Activated naive CD8-positive, alpha-beta T cell treated with anti-CD3 and anti-CD28 coated beads for 36 hours (primary cell): ENCODE measurements at places on chromosomes 1 and 21.

DNA sequence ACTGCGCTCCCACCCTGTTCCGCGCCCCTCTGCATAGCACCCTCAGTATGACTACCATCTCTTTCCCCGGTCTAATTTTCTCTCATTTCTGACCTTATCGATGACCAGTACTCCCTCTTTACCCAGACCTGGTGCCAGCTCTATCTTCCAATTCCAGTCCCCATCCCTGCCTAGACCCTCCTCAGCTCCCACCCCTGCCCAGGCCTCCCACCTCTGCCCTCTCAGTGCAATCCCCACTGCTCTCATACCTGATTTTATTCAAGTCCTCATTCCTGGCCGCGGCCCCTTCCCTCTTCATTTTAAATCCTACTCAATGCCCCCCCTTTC, 1.3 kb downstream of the USP24 start:
- DNase-seq = peak; percentile 56

- no peak for DNase-seq
Observed at GRCh38 chr1:115364046-115364779, 26.2 kb upstream of the NGF start.

GRCh38 chr1:42738678-42739226, 1.3 kb downstream of the CLDN19 start:
- DNase-seq = no peak

DNA sequence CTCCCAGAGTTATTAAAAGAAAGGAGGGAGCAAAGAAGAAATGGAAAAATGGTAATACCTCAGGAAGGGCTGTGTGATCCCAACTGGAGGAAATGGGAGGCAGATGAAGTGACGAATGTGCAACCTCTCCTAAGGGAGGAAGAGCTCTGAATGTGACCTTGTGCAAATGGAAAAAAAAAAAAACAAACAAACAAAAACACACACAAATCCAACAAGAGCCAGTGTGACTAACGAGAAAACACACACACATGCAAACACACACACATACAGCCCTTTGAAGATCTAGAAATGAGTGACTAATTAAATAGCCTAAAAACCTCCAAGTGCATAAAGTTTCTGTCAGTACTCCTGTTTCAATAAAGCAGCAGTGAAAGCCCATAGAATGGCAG, 49.0 kb downstream of the CCN1 start:
- no peak for DNase-seq

GRCh38 chr1:36442337-36442736, 7.9 kb downstream of the OSCP1 start:
- no peak for DNase-seq

- no peak for DNase-seq
Observed at GRCh38 chr1:213244664-213245091, 193.6 kb downstream of the RPS6KC1 start.

DNA sequence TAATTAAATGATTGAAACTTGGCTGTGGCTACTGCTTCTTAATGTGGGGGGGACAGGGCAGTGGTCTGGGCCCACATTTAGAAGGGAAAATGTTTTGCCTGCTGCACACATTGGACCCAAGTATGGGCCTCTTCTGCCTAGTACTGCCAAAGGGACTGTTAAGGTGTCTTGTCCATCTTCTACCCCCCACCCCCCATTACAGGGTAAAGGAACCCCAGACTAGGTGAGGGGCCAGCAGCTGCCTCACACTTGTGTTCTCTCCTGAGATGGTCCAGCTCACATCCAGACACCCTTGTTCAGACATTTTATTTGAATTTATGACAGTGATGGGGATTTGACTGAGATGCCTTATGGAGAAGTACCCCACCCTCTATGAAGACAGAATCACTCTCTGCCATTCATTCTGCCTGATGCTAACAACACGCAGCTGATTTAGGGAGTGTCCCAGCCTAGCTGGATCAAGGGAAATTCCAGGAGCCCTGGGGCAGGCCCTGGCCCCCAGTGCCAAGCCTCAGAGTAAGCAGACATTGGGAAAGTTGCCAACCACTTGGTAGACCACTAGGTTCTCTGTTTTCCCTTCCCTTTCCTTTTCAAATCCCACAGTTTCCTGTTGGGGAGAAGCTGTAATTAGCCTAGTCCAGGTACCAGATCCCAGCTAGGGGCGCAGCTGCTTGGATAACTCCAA, 42.1 kb downstream of the YARS1 start:
- DNase-seq = no peak

DNA sequence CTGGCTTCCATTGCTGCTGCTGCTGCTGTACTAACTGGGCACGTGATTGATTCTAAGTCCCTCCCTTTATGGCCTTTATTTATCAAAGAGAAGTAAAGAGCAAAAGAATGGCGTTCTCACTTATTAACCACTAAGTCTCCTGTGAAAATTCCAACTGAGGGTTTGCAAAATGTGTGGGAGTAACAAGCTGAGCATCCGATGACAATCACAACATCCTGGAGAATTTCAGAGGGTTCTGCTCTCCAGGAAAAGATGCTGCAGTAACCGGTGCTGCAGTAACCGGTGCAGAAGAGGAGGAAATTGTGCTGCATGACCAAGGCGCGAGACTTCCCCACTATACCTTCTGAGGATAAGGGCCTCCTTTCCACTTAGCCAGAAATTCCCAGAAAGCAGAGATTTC, 12.7 kb upstream of the MX2 start:
- no peak for DNase-seq

DNA sequence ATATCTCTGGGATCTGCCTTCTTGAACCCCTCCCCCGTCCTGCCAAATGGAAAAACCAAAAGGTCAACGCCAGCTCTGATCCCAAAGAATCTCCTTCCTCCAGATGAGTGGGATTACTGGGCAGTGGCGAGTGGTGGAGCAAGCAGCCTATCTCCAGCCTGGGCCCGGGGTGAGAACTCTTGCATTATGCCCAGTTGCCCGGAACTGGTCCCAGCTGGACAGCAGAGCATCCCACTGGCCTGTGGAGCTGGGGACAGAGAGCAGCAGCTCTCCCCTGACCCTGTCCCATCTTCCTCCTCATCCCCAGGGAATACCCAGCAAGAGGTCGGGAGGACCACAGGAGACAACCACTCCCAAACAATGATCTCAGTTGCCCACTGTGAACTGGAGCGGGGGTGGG, 130.5 kb downstream of the TMEM53 start:
- DNase-seq = no peak

GRCh38 chr21:33238146-33238545, 8.4 kb downstream of the IFNAR2 start:
- no peak for DNase-seq

DNA sequence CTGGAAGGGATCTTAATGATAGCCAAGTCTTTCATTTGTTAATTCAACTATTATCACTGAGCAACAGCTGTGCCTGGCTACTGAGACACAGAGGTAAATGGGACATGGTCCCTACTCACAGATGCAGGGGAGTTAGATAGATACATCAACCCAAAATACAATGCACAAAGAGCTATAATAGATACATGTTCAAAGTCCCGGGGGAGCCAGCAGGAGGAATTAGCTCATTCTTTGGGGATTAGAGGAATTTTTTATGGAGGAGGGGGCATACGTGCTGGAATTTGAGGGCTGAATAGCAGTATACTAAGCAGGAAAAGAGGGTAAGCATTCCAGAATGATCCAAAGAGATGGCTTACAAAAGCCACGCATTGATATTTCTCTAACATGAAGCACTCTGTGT, 34.6 kb downstream of the C8B start:
- DNase-seq = no peak

DNA sequence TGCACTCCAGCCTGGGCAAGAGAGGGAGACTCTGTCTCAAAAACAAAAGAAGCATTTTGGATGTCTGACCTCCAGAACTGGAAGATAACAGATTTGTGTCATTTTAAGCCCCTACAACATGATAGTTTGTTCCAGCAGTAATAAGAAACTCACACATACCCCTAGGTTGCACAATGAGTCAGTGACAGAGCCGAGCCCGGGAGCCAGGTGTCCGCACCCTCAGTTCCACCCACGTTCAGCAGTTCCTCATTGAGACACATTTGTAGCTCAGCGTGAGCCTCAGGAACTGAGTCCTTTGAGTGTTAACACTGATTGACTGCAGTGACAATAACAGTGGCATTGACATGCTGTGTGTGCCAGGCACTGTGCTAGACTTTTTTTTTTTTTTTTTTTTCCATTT, 19.8 kb downstream of the LRRC38 start:
- DNase-seq = peak; percentile 17

DNA sequence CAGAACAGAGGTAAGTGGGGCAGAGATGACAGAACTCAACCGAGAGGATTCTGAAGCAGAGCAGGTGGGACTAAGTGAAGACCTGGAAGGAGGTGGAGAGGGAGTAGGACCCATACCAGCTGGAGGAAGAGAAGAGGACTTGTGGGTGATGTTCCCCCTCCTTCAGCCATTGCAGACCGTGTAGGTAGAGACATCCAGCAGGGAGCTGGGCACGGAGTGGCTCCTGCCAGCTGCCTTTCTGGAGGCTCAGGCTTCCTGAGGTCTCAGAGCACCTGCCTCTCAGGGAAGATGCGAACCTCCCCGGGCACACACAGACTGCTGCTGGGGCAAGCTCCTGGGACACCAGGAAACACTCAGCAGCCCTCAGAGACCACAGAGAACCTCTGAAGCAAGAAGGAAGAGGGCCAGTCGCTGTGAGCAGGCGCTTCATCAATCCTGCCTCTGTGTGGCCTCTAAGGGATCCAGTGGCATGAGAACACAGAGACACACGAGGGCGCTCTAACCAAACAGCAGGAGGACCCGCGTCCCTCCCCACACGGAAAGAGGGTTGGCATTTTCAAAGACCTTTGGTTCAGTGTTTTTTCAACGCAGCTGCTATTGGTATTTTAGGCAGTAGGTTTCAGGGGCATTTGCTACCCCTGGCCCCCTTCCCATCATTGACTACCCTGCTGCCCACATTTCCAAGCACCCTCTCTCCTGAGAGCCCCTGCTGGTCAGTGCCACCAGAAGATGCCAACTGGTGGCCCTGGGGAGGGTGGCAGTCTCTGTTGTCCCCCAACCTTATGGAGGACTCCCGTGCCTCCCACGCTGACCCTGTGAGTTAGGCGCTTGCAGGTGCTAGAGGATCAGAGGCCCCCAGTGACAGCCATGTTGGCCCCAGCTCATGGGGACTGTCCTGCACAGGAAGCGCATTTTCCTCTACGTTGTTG, 89.6 kb upstream of the EDN2 start:
- peak; percentile 72 for DNase-seq

GRCh38 chr1:89620664-89621063, 12.3 kb upstream of the LRRC8C start:
- DNase-seq = no peak

DNA sequence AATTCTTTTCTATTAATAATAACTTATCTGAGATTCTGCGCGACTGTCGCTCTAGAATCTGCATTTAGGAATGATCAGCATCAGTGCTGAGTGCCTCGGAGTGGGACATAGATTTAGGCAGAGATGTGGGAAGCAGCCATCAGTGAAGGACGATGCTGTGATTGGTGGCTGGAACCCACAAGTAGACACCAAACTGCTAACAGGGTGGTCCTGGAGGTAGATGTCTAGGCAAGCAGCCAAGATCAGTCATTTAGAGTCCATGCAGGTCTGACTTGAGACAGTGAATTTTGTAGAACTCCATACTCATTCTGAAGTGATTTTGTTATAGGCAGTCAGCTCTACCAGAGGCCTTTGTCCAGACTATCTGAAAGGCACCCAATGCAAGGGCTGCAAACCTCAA, 51.8 kb upstream of the LYST start:
- DNase-seq = no peak

- DNase-seq = peak; percentile 51
Observed at GRCh38 chr1:235077571-235078479, 50.8 kb downstream of the TOMM20 start.

DNA sequence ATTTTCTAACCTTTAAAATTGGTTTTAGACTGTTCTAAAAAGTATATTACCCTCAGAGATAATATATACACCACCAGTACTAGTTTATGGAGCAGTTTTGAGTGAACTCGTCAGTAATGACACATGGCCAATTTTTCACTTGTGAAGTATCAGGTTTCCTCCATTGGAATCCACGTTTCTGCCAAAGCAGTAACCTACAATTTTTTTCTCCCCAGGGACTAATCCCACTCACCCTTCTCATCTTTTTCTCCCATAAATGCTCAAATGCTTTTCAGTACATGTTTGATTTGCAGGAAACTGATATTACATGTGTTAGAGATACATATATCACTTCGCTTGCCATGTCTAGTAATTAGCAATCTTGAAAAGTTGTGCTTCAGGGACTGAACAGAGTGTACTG, 94.1 kb downstream of the COL24A1 start:
- no peak for DNase-seq

DNA sequence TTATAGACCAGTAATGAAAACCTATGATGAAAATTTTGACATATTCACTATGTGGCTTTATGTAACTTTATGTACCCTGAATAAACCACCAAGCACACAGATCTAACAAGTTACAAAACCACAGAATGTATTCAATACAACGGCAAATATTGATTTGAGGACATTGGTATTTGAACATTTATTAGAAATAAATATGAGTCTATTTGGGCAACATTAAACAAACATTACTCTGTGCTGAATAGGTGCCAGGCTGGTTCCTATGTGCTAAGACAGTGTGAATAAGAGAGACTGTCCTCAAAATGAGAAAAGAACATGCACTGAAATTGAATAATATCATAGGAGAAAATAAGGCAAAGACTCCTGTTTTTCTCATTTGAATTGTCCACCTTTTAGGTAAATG, 1341.2 kb downstream of the PLA2G4A start:
- no peak for DNase-seq

DNA sequence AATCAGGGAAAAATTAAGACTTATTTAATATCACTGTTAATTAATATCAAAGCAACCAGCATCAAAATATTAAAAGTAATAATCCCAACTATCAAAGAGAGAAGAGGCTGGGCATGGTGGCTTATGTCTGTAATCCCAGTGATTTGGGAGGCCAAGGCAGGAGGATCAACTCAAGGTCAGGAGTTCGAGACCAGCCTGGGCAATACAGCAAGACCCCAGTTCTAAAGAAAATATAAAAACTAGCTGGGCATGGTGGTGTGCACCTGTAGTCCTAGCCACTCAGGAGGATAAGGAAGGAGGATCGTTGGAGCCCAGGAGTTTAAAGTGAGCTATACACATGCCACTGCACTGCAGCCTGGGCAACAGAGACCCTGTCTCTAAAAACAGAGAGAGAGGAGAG, 43.2 kb downstream of the AHCTF1 start:
- DNase-seq = no peak

DNA sequence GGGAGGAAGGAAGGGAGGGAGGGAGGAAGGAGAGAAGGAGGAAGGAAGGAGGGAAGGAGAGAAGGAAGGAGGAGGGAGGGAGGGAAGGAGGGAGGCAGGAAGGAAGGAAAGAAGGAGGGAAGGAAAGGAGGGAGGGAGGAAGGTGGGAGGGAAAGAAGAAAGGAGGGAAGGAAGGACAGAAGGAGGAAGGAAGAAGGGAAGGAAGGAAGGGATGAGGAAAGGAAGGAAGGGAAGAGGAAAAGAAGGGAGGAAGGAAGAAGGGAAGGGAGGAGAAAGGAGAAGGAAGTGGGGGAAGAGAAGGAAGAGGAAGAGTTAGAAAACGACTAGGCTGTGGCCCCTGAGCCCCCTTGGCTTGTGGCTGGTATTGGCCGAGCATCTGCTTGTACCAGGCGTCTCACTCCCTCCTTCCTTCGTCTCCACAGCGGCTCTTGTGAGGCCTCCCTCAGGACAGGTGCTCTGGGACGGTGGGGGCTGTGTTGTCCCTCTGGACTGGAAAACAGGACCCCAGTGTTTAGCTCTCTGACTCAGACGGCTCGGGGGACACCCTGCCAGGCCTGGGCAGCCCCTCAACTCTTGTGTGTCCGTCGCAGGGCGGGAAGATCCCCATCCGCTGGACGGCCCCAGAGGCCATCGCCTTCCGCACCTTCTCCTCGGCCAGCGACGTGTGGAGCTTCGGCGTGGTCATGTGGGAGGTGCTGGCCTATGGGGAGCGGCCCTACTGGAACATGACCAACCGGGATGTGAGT, 36.2 kb upstream of the C1QA start:
- no peak for DNase-seq

- DNase-seq = no peak
Observed at GRCh38 chr1:223087291-223088255, 55.5 kb downstream of the TLR5 start.
